ENCODE measurements at places on chromosomes 2 and 18. TPM values are rescaled to one million over a fixed set of nuclear protein-coding genes. Genes with fewer than 3 reads are reported as not detected.

TMEM163 gene
- 0.24 TPM for total RNA-seq

ZBTB7C gene
- 14.8 TPM for total RNA-seq

CYP27A1 gene
- total RNA-seq: 18.7 TPM

AGFG1 gene
- total RNA-seq: 85.5 TPM

AQP12A gene
- total RNA-seq: not detected

SERPINB7 gene
- total RNA-seq: not detected

SKA1 gene
- 0.24 TPM for total RNA-seq

NABP1 gene
- total RNA-seq: 26.8 TPM

GAL3ST2 gene
- total RNA-seq: not detected

CDH20 gene
- total RNA-seq: 0.88 TPM

EML6 gene
- total RNA-seq: 3.2 TPM

CDK5R2 gene
- not detected for total RNA-seq

MREG gene
- total RNA-seq: 0.67 TPM

ATL2 gene
- 72.4 TPM for total RNA-seq

PID1 gene
- 42.4 TPM for total RNA-seq

USP34 gene
- total RNA-seq: 87.4 TPM

CPLX4 gene
- total RNA-seq: not detected

EDAR gene
- not detected for total RNA-seq

MC4R gene
- not detected for total RNA-seq

RGPD4 gene
- total RNA-seq: 0.37 TPM

G6PC2 gene
- 0.14 TPM for total RNA-seq

COMMD1 gene
- 33.0 TPM for total RNA-seq

CD28 gene
- 3.8 TPM for total RNA-seq

GAREM1 gene
- 9.8 TPM for total RNA-seq

GATA6 gene
- total RNA-seq: 32.7 TPM

C2orf66 gene
- total RNA-seq: not detected

MYOM1 gene
- total RNA-seq: 42.1 TPM

DTYMK gene
- total RNA-seq: 14.8 TPM

BMP10 gene
- total RNA-seq: not detected

FEV gene
- not detected for total RNA-seq
